ENCODE measurements at places on chromosomes 12 and 14.

GRCh38 chr14:106185837-106186233 is 659.5 kb downstream of the TMEM121 start:
- no peak for DNase-seq

DNA sequence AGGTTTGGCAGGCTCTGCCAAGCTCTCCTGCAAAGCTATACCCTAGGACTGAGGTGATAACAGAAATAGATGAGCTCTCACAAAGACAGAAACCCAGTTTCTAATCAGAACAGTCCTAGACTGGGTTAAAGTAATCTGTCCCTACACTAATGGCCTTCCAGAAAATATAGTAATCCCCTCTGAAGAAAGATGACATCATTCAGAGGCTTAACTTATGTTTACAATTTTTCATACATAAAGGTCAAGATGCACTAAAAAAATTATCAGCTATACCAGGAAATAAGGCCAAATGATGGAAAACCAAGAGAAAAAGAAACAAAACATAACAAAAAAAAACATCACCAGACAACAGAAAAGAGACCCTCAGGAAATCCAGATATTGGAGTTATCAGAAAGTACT is 4.9 kb upstream of the WASHC4 start:
- DNase-seq, result no peak

DNA sequence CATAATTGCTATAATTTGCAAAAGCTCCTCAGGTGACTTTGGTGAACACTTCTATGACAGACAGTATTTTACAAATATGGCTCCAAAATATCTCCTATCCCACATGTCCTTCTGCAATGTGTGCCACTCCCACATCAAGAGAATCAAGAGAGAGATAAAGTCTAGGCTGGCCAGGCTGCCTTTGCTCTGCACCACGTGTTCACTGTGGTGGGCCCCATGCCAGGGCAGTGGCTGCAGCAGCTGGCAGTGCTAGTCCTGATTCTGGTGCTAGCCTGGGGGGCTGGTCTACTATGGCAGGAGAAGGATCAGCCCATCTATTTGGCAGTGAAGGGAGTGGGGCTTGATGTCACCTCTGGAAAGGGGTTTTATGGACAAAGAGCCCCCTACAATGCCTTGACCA is 86.3 kb downstream of the DRAM1 start:
- no peak for DNase-seq

GRCh38 chr14:69711065-69711464 is 55.9 kb upstream of the SRSF5 start:
- DNase-seq, result no peak

- DNase-seq, result no peak
Observed at GRCh38 chr14:100789460-100790417, 36.2 kb upstream of the MEG3 start.

GRCh38 chr12:115227137-115227615 is 543.2 kb upstream of the TBX3 start:
- DNase-seq, result no peak

GRCh38 chr14:69996216-69996615 is 117.0 kb downstream of the SMOC1 start:
- no peak for DNase-seq

- no peak for DNase-seq
Observed at GRCh38 chr14:67982711-67983608, 163.4 kb downstream of the RAD51B start.

GRCh38 chr14:99342906-99343305 is 70.9 kb upstream of the BCL11B start:
- DNase-seq, result no peak

GRCh38 chr12:29427964-29428363 is 47.0 kb upstream of the ERGIC2 start:
- no peak for DNase-seq

DNA sequence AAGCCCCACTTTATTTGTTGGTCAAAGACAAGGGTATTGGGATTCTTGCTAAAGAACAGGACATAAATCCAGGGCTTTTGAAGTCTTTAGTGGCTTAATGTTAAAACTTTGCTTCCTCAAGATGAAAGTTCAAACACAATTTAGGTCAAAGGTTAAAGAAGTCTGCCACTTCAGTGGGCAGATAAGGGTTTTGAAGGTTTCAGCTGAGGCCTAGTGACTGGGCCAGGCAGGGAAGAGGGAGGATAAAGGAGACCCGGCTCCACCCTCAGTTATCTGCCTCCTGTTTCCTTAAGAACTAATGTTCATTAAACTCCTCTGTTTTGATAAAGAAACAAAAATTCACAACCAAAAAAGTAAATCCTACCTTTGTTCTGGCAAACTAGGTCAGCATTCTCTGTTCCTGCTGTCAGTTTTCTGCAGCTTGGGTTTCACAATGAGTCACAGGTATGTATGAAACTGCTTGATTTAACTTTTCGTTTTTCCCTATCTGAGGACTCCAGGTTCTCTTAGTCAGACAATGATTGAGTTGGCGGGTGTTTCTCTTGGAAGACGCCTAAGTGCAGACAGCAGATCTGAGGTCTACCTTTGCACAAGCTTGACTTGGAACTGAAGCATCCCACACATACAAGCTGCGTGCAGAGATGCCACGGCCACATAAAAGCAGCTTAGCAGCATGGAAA is 208.3 kb downstream of the EXOC5 start:
- no peak for DNase-seq

- peak; percentile 8 for DNase-seq
Observed at GRCh38 chr12:51368640-51369517, 22.3 kb downstream of the GALNT6 start.

- no peak for DNase-seq
Observed at GRCh38 chr12:49899921-49900320, 3.8 kb downstream of the FAIM2 start.

DNA sequence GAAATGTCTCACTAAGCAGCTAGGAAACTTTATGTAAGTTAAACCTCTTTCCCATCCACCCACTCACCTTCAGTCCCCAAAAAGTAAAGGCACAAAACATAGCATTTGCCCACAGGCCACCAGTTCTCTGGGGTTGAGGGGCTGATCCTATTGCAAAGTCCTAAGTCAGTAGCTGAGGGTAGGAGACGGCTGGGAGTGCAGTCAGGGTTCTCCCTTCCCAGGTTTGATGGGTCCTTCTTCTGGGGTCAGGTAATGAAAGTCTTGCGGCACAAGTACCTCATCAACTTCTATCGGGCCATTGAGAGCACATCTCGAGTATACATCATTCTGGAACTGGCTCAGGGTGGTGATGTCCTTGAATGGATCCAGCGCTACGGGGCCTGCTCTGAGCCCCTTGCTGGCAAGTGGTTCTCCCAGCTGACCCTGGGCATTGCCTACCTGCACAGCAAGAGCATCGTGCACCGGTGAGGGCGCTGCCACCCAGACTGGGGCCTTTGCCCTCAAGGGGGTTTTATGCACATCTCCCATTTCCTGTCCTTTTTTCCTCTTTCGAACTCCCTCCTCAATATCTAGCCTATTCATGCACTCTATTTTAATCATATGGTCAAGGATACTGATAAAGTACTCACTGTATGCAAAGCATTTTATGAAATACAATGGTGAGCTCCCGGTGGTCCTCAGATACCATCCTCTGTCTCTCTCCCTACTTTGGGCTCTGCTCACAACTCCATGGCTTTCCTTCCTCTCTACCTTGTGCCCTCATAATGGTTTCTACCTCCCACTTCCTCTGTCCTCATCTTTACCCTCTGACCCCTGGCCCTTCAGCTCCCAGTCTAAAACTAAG is 986 bp downstream of the TSSK4 start:
- DNase-seq, result no peak

Data from prostate gland (tissue), 2 donors.